CD4-positive, alpha-beta T cell treated with Interleukin-6 at 100 ng/mL for 8 hours (primary cell): ENCODE measurements at places on chromosomes 5 and 9.

DNA sequence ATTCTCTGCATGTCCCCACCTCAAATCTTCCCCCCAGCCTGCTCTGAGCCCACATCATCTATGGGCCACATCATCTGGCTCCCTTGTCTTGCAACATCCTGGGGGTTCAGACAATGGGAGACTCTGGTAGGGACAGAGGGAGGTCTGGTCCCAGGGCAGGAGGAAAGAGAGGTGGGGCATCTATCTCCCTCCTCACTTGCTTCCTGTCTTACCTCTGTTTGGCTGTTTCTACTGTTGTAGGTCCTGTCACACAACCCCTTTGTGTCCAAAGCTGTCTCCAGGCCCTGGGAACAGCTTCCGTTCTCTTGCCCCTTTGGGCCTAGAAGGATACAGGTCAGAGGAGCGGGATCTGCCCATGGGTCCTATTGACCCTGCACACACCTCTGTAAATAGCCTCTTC, 227.2 kb downstream of the NSG2 start:
- no peak for DNase-seq

- DNase-seq = no peak
These were observed 52.1 kb upstream of the FSTL4 start for GRCh38 chr5:133664422-133664821.

DNA sequence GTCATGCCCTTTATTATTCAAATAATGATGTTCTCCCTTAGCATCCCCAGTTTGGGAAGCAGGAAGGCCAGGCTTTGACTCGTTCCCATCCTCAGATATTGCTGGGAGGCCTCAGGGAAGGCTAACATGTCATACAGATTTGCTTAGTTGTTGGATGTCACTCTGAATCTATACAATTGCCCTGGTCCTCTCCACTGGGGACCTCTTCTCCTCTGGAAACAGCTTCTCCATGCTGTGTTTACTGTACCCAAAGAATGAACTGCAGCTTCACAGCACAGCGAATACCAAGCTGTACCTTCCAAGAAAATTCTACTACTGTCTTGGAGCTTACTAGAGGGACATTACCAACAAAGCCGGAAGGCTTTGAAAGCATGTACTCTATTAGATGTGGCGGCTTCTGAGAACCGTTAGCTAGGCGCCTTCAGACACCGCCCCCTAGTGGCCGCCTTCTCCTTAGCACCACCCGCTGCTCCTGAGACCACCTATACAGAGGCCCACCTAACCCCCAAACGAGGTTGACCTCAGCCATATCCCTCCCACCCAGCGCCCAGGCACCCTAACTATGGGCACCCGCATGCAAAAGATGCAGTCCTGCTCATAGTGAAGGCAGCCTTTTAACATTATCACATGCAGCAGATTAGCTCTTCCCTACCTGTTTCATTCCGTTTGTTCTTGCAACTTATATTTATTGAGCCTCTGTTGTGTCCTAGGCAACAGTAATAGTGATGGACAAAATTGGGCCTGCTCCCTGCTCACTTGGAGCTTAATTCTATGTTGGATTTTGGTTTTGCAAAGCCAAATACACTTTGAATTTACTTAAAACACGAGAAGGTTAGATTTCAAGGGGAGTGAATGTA, 34.9 kb upstream of the FOXI1 start:
- DNase-seq = no peak

GRCh38 chr9:121649476-121650216, 1.8 kb upstream of the DAB2IP start:
- no peak for DNase-seq

GRCh38 chr5:128494516-128494915, 43.5 kb downstream of the FBN2 start:
- DNase-seq = no peak

GRCh38 chr5:139390639-139391569, 1.2 kb upstream of the MZB1 start:
- no peak for DNase-seq

- DNase-seq = no peak
These were observed 105.1 kb upstream of the SLC25A48 start for GRCh38 chr5:135729321-135729786.

GRCh38 chr5:41924872-41925554, at the start of gene FBXO4:
TSS of gene FBXO4 (plus strand) at chr5:41925281. CDS start at chr5:41925310, 29 bp downstream.
- peak; percentile 84 for DNase-seq

DNA sequence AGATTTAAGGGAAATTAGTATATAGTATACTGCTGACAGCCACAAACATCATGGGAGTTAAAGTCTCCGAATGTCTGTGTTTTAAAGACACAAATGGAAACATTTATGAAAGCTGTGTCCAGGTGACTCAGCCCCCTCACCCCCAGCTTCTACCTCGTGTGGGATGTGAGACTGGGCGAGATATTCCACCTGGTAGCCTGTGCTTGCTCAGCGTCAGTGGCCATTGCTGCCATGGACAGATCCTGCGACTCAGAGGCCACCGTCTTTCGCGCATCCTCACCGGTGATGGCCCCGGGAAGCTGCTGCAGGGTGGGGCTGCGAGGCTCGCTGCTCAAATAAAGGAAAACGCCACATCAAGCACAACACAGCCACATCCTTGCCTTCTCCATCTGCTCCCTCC, 31.2 kb upstream of the EXOC3 start:
- no peak for DNase-seq

- no peak for DNase-seq
These were observed 34.6 kb downstream of the USP20 start for GRCh38 chr9:129869585-129870501.

DNA sequence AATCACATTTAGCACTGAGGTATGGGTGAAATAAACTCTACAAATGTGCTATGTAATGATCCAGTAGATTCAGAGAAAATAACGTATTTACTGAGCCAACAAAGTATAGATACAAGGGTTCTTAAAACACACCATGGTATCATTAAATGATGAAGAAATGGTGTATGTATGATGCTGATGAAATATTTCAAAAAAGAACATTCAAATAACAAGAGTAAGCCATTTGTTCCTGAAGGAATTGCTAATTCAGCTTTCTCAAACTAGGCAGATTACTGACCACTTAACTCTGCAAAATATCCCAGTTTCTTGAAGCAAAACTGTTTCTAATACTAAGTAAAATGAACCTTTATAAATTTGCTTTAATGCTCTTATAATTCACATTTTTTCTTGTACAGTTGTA, 97.6 kb upstream of the IFNE start:
- DNase-seq = no peak

DNA sequence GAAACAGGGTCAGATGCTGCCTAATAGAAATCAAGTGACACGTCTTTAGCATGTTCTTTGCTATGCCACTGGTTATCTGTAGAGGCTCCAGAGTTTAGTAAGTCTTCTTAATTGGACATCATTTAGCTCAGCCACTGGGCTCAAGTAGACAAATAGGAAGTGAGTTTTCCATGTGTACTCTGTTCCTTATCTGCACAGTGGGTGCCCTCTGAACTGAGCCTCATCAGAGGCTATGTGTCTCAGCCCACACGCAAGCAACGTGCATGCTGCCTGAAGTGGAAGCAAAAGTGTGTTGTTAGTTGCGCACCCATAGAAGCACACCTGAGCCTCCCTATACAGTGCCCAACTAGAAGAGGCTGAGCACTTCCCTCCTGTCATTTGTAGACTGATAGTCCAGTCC, 134.7 kb downstream of the SEMA5A start:
- no peak for DNase-seq

DNA sequence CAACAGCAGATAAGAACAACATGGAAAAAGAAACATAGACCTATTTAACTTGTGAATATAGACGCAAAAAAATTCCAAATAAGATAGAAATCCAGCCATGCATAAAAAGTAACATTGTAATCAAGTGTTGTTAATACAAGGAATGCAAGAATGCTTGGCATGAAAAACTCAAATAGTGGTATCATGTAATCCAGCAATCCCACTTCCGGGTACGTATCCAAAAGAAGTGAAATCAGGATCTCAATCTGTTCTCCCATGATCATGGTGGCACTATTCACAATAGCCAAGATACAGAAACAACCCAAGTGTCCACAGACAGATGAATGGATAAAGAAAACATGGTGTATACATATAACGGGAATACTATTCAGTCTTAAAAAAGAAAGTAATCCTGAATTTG, 437.4 kb downstream of the ARHGEF28 start:
- DNase-seq = no peak

DNA sequence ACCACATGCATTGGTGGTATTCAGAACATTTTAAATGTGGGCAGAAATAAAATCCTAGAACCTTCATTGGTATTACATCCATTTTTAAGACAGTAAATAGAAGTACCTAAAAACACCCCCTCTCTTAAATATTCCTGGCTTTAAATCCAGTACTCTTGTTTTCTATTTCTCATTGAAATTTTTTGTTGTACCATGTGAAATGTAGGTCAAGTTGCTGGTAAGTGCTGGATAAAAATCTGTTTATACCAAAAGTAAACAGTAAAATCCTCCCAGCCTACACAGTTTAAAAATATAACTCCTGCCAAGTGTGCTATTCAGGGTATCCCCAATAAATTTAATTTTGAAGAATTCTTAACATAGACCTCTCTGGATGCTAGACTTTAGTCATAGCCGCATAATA, 75.0 kb upstream of the FST start:
- no peak for DNase-seq

- no peak for DNase-seq
These were observed 586.3 kb downstream of the RAB3C start for GRCh38 chr5:59169081-59169767.

- DNase-seq = no peak
These were observed 729.3 kb downstream of the CDH18 start for GRCh38 chr5:19258686-19259085.

- DNase-seq = no peak
These were observed 228.3 kb downstream of the PDE4D start for GRCh38 chr5:59665086-59665831.

GRCh38 chr9:97966493-97966892, 16.6 kb upstream of the ANP32B start:
- no peak for DNase-seq

GRCh38 chr9:18824095-18824666, 208.8 kb downstream of the SAXO1 start:
- no peak for DNase-seq

DNA sequence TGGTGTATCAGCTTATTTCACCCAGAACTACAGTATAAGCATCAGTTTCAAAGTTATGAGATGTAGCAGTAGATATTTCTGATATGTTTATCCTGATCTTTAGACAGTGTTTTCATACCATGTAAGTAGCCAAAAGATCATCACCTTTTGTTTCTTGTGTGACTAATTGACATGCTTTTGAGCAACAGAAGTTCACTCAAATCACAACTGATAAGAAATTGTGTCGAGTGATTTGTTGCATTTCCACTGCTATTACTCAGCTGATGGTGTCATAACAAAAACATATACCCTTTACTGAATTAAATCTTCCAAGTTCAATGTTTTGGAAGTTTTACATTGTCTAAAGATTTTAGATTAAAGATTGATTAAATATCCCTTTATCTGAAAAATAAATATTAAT, 324.5 kb downstream of the TUSC1 start:
- no peak for DNase-seq

DNA sequence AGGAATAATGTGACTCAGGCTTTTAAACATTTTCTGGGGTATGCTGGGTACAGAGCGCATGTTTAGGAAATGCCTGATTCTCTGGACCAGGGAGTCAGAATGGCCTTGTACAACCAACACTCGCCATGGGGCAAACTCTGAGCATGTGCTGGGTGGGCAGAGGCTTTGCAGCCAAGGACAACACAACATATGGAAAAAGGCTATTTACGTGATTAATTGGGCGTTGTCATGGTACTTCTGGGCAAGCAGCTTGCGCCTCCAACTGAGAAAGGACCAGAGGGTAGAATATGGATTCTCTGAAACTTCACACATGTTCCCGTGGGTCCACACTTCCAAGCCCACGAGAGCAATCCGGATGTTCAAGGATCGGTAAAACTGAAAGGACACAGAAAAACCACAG, 49.1 kb downstream of the NIPAL4 start:
- DNase-seq = no peak

DNA sequence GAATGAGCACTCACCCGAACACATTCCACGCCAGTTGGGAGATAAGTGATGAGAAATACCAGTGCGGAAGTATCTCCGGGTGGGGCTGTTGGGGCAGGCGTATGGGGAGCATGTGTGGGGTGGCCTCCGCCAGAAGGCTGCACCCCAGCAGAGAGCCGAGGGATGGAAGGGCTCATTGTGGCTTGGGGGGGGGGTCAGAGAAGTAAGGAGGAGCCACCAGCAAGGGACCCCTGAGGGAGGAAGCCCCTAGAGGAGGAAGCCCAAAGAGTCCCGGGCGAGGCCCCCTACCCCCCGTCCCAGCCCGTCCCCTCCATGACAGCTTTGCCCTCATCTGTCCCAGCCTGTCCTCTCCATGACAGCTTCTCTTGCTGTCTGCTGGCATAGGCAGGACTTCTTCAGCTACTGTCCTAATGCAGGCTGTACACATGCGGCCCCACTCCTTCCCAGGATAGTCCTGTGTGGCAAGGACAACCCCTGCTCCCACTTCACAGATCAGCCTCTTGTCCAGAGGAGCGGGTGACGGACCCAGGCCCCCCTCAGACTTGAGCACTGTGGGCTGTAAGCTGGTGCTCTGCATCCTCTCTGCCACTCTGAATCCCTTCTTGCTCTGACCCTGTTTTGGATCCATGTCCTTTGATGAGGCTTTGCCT, 239.6 kb downstream of the CACNA1B start:
- no peak for DNase-seq

GRCh38 chr5:71582945-71583584, 4.1 kb upstream of the MCCC2 start:
- no peak for DNase-seq

DNA sequence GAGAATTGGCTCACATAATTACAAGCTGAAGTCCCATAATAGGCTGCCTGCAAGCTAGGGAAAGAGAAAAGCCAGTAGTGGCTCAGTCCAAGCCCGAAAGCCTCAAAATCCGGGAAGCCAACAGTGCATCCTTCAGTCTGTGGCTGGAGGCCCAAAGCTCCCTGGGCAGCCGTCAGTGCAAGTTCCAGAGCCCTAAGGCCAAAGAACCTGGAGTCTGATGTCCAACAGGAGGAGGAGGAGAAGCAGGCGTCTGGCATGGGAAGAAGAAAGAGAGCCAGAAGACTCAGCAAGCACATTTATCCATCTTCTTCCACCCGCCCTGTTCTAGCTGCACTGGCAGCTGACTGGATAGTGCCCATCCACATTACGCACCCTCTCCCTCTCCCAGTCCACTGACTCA, 213.4 kb downstream of the GAS1 start:
- DNase-seq = no peak

- no peak for DNase-seq
These were observed 34.4 kb upstream of the SLC6A3 start for GRCh38 chr5:1479581-1480188.

DNA sequence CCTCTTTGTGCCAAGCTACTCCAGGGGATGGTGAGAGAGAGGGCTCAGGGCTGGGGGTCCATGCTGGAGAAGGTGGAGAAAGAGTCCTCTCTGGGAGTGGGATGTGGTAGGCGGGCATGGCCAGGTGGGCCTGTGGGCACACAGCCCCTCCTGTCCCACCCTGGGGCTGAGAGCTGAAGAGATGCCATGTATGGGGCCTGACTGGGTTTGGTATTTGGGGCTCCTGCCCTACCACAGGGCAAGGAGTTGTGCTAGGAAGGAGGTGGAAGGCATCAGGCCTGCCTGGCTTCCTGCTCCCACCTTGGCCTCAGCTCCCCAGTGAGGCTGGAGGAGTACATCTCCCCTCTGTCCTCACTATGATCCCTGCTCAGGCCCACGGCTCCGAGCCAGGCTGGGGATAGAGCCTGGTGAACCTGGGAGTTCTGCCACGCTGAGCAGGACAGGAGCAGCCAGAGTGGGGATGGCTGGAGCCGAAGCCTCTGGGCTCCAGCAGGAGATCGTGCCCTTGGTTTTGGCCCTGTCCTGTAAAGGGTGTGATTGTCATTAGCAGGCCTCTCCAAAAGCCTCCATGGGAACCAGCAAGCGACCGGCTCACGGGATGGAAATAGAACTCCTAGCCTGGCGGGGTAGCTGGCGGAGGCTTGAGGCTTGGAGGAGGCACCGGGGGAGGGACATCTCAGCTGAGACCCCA, 75.5 kb downstream of the CACNA1B start:
- no peak for DNase-seq
